Progenitor cell of endocrine pancreas (in vitro differentiated cells): ENCODE measurements at places on chromosomes 11 and 22. TPM values are rescaled to one million over a fixed set of nuclear protein-coding genes. Genes with fewer than 3 reads are reported as not detected.

GRCh38 chr11:40230821-40231220 lies 1228.6 kb downstream of the LRRC4C start:
- DNase-seq = no peak

The MYO18B gene
- 1.9 and 2.8 TPM in 2 replicates for total RNA-seq

- no peak for DNase-seq
Measured at GRCh38 chr11:102050927-102051575, 3.8 kb downstream of the CFAP300 start.

- no peak for DNase-seq
Measured at GRCh38 chr11:95337972-95338429, 107.0 kb upstream of the SESN3 start.

GRCh38 chr22:47411006-47411405 lies 648.6 kb downstream of the TBC1D22A start:
- DNase-seq = no peak

GRCh38 chr22:36221799-36222751 lies 17.3 kb downstream of the APOL2 start:
- DNase-seq = peak; percentile 52

- no peak for DNase-seq
Measured at GRCh38 chr11:40149721-40150120, 1309.7 kb downstream of the LRRC4C start.

DNA sequence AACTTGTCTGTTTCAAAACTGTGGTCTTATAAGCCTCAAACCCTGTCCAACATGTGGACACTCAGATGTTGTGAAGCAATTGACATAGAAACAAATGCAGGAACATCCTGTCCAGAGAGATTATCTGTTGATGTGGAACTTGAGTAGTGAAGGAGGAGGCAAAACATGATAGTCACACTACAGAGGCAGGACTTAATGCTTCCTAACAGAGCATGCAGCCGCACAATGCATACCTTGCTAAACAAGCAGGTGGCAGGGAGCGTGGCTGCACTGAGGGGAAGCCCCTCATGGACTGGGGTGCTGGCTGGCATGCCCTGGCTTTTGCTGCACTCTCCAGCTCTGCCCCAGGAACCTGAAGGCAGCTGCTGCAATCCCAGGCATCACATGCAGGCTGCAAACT lies 5.3 kb downstream of the C22orf39 start:
- no peak for DNase-seq

- DNase-seq = no peak
Measured at GRCh38 chr22:44331881-44332714, 19.3 kb upstream of the SHISAL1 start.

DNA sequence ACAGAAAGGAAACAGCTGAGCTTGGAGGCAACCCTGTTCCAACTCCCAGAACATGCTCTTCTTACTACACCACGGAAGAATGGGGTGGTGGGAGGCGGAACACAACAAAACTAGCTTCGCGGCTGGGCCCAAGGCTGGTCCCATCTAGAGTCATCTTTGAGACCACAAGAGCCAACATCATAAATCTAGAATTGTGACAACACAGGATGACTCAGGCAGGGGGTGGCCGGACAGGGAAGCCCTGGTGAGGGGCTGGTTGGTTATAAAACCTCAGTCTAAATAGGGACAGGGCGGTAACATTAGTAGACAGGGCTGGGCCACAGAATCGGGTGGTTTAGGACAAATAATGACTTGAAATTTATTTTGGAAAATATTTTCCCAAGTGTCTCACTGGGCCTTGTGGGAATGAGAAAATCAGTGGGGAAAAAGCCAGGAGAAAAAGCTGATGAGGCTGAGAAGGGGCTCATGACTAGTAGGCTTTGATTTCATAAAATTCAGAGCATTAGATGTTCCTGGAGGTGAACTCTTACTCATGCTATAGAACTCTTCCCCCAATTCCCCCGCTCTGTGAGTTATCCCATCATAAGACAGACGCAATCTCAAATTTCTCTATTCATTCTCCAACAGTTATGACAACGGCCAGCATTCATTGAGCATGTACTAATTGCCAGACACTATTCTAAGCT lies 151.8 kb upstream of the TIMP3 start:
- DNase-seq = no peak

GRCh38 chr11:70525006-70525405 lies 126.7 kb downstream of the CTTN start:
- DNase-seq = no peak

DNA sequence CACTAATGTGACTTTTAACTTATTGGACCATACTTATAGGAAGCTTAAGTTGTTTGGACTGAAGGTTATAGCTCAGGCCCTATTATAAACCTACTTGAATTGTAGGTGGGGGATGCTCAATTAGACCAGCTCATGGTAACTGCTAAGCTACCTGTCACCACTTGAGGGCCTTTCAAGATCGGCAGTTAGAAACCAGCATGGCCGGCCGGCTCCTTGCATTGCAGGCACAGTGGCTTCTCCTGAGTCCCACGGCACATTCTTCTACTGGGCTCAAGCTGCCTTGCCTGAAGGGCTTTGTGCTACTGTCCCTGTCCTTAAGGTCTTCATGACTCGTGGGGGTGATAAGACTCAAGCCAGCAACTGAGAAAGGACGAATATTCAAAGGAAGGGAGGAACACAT lies 70.8 kb downstream of the TBC1D22A start:
- DNase-seq = no peak

The OR5M8 gene
- total RNA-seq = not detected in 2 replicates

GRCh38 chr11:121890946-121891515 lies 225.0 kb downstream of the BLID start:
- no peak for DNase-seq

DNA sequence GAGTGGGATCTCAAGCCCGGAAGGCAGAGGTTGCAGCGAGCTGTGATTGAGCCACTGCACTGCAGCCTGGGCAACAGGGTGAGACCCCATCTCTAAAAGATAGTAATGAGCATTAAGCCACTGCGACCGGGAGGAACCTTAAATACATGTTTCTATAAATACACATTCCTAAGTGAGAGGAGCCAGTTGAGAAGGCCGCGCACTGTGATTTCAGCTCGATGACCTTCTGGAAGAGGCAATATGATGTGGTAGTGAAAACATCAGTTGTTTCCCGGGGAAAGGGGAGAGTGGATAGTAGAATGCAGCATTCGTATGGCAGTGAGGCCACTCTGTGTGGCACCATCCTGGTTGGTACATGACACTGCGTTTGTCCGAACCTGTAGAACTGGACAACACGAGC lies 18.0 kb downstream of the PTDSS2 start:
- no peak for DNase-seq

The RIMBP3C gene
- 1.2 TPM in 1 of 2 replicates, not detected in the other for total RNA-seq

DNA sequence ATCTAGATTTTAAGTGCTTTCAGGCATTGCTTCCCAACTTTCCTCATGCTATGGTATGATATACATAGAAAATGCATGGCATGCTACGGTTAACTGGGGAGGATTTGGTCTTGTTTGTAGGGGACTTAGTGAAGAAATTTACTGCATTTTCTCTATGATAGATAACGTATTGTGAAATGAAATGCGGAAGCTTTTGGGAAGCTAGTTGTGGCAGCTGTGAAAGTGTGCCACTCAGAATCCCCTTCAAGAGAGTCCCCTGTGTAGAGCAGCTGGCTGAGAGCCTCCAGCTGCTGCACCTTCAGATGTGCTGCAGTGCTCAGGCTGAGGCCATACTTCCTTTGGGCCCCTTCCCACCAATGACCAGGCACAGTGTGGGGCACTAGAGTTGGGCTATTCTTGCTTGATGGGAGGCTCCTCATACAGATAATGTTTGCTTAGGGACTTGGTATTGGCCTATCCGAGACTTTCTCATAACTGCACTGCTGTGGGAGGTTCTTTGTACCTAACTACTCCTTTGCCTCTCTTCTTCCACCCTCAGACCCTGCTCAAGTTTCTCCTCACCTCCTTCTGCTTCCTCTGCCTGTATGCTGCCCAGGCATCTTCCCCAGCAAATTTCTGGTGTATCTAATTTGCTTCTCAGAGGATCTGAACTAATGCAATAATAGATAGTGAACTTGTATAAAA lies 67.3 kb downstream of the HIPK3 start:
- DNase-seq = no peak

- DNase-seq = peak; percentile 27
Measured at GRCh38 chr11:4539603-4540219, 5.3 kb upstream of the OR52M1 start.

GRCh38 chr11:87804176-87804575 lies 371.1 kb downstream of the RAB38 start:
- DNase-seq = no peak
